ENCODE measurements at places on chromosomes 6 and 20.

DNA sequence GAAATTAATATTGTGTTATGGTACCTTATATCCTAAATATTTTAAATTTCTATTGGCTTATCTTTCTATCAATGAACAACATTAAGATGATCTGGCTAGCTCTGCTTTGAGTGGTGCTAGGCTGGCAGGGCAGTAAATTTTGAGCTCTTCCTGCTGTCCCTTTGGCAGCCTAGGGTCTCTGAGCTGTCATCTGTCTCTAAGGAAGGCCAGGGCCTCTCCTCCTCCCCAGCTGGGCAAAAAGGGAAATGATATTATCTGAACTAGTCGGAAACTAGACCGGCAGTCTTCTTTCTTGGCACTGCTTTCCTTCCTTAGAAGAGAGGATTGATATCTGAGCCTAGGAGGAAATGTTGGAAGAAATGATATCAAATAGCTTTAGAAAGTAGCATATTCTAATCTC is 176.7 kb upstream of the BTBD3 start:
- DNase-seq = no peak

DNA sequence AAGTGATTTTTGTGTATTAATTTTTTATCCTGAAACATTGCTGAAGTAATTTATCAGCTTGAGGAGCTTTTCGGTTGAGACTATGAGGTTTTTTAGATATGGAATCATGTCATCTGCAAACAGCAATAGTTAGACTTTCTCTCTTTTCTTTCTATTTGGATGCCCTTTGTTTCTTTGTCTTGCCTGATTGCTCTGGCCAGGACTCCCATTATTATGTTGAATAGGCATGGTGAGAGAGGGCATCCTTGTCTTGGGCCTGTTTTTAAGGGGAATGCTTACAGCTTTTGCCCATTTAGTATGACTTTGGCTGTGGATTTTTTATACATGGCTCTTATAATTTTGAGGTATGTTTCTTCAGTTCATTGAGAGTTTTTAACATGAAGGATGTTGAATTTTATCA is 207.6 kb upstream of the DEFB112 start:
- DNase-seq = no peak

DNA sequence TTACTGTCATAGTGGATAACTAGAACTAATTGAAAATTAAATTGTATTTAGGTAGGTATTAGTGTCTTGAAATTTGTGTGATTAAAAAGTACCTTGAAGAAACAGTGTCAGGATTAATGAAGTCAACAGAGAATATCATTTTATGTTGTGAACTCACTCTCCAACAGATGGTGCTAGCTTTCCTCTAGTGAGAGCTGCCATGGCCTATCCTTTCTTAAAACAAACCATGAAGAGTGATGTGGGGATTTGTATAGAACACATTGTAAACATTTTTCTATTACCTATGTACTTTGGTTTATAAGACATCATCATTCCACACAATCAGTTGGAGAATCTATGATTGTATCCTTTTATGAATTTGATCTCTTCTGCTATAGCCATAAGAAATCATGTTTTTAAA is 4.8 kb upstream of the SRSF12 start:
- peak; percentile 55 for DNase-seq

DNA sequence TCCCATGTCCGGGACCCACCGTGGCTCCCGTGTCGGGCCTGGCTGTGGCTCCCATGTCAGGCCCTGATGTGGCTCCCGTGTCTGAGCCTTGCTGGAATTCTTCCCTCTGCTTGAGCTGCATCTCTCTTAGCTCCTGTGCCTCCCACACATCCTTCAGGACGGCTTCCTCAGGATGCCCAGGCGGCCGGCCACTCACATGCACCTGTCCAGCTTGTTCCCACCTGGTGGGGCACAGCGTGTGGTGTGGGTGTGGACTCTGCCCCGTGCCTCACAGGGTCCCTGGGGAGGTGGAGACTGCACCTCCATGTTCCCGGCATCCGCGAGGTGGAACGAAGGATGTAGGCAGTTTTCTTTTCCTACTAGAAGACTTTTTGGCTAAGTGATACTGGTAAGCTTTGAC is 170.7 kb downstream of the SMOC2 start:
- DNase-seq = no peak

DNA sequence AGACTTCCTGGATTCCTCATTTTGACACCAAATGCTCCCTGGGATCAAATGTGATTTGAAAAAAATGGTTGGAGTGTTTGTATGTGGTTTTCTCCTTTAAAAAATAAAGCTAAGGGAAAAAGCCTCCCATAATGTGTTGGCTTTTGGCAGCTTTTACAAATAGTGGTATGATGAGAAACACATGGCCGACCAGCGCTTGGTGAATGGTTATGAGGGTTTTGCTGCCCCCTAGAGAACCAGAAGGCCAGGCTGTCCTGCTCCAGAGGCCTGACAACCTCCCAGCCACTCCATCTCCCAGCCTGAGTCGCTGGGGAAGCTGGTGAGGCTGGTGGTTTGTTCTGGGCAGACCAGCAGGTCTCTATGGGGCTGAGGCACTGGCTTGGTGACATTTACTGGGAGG is 69.3 kb downstream of the CLIC5 start:
- no peak for DNase-seq

- peak; percentile 62 for DNase-seq
Measured at GRCh38 chr20:6718662-6719368, 48.7 kb upstream of the BMP2 start.

- no peak for DNase-seq
Measured at GRCh38 chr20:21237956-21238799, 65.0 kb upstream of the XRN2 start.

DNA sequence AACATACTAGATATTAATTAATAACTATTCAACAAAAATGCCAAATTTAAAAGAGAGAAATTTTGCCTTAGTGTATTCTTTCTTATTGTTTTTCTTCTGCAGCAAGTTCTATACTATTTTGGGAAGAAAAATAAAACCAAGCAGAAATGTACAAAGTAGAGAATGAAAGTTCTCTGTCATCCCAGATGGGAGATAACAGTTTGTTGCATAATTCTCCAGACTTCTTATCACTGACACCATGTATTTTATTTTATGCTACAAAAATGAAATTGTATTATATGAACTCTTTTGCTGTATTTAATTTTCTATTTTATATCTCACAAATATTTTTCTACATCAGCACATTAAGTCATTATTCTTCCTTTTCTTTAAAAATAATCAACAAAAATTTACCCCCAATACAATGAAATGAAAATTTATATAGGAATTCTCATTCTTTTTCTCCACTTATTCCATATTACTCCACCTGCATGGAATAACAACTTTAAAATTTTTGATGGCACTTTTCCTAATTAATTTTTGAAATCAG is 18.2 kb downstream of the TMEM244 start:
- DNase-seq = no peak

DNA sequence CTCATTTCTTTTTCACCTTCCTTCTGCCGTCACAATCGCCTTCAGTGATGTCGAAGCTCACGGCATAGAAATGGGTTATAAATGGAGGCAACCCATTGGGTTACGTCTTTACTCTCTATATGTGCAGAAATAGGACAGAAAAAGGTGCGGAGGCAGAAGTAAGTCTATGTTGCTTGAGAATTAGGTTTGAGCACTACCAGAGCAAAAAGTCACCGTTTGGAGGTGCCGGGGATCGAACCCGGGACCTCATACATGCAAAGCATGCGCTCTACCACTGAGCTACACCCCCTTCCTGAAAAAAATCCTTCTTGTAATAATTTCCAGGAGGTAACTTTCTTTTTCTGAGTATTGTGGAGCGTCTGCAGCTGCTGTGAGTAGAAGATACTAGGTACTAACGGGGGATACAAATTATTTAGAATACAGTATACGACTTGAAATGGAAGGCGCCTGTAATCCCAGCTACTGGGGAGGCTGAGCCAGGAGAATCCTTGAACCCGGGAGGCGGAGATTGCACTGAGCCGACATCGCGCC is 134.2 kb downstream of the TRIM27 start:
- DNase-seq = peak; percentile 28

DNA sequence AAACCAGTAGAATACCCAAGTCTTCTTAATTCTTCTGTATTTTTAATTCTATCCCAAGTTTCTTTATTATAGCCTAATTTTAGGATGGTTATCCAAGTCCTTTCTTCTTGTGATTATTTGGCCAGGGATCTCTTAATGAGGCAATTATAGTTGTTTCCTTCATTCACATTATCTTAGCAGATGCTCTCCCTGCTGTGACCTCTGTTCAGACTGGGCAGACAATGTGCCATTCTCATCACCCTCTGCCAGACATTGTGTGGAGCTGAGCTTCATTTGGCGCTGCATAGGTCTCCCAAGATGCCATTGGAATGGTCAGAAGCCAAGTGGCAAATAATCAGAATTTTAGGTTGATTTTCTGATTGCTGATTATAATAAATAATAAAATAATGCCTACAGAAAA is 79.4 kb downstream of the LIN28B start:
- DNase-seq = no peak

- DNase-seq = no peak
Measured at GRCh38 chr6:35401514-35401913, 50.6 kb upstream of the FANCE start.

DNA sequence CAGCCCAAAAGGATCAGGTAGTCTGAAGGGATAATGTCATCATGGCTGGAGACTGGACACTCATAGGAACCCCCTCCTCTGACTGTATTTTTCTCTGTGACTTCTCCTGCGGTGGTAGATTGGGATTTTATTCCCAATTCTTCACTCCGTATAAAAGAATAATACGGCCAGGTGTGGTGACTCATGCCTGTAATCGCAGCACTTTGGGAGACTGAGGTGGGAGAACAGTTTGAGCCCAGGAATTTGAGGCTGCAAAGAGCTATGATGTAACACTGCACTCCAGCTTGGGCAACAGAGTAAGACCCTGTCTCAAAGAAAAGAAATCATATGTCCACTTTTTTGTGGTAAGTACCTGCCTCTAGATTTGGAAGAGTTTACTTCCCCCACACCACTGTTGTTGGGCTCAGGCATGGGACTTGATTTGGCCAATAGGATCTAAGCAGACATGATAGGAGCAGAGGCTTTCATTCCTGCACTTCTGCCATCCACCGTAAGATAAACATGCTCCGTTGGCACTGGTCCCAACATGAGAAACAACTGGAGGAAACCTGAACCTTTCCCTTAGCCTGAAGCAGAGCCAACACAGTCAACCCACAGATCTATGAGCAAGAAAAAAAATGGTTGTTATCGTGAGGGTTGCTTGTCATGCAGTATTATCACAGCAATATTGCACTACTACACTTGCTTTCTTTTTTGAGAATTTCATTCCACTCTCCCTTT is 82.0 kb downstream of the JPH2 start:
- DNase-seq = no peak

- DNase-seq = no peak
Measured at GRCh38 chr6:107490566-107491137, 735 bp downstream of the SOBP start.

- DNase-seq = no peak
Measured at GRCh38 chr20:31602779-31603441, 2.2 kb upstream of the ID1 start.

GRCh38 chr6:161130541-161130940 is 139.0 kb downstream of the MAP3K4 start:
- DNase-seq = no peak

DNA sequence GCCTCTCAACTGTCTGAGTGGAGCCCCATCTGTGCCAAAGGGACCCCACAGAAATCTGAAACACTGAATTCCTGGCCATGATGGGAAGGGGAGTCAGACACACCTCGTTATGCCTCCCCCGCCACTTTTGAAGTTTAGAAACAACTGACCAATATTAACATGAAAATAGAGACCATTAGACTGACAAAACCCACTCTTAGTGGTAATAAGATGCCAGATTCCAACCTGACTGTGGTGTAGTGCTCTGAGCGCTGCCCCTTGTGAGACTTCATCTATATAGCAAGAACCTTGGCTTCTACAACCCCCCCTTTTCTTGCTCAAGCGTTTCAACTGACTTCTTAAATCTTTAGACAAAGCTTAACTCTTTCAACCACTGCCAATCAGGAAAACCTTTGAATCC is 46.1 kb upstream of the UNC93A start:
- DNase-seq = no peak

- DNase-seq = no peak
Measured at GRCh38 chr6:166274163-166274562, 34.0 kb downstream of the PRR18 start.

DNA sequence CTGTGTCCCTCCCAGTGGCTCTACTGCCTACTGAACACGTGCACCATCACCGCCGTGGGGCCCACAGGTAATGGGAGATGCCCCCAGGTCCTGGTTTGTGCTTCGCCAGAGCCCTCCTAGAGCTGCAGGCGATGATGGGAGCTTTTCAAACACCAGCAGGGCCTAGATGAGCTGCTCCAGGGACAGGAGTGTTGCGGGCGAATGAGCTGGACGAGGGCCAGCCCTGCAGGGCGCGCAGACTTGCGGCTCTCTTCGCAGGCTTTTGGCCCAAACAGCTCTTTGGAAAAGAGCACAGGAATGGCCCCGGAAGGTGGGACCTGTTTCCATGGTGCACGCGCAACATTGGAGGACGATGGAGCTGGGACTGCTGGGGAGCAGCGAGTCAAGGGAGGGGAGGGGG is 409.3 kb upstream of the SULF2 start:
- no peak for DNase-seq

- DNase-seq = no peak
Measured at GRCh38 chr6:100999034-100999597, 118.0 kb upstream of the ASCC3 start.

DNA sequence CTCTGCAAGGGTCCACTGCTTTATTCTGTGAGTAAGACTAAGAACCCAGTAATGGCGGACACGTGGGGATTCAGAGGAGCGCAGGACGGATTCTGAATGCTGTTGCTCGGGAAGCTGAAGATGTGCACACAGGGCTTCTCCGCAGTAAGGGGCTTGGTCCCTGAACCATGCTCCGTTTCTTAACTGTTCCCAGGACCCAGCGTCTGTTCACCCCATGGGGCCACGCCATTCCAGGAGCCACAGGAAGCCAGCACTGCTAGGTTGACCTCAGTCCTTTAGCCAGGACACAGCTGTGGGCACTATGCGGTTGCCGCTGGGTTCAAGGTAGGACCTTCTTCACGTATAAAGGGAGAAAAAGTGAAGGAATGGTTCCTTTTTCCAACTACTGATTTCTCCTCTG is 59.8 kb downstream of the IRF4 start:
- no peak for DNase-seq

DNA sequence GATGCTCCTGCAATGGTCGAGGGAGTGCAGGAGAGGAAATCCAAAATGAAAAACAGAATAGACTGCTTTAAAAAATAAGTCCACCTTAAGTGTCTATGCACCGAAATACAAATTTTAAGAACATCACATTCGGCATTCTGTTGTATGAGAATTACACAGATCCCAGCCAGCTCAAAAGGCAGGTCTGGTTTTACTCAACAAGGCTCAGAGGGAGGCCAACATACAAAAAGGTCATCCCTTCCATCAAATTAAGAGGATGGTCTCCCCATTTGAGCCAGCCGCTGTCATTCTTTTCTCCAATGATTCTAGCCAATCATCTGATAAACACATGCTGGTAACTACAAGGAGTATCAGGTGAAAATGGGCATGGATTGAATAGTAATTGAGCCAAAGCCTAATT is 7.9 kb downstream of the ATXN1 start:
- no peak for DNase-seq

DNA sequence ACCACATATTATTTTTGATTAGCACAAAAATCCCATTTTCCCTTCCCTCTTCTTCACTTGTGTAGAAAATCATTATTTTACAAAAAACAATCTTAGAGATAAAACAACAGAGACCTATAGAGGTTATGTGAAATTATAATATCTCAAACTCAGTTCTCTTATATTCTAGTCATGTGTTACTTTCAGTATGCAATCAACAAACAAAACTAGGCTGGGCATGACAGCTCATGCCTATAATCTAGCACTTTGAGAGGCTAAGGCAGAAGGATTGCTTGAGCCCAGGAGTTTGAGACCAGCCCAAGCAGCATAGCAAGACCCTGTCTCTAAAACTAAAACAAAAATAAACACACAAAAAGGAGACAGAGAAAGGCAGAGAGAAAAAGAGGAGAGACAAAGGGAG is 211.4 kb upstream of the SGK1 start:
- DNase-seq = peak; percentile 24
